NCI-H1436 (cell line): ENCODE measurements at places on chromosomes 7 and 10.

GRCh38 chr10:17793823-17794644 is 15.1 kb upstream of the MRC1 start:
- DNase-seq = no peak

DNA sequence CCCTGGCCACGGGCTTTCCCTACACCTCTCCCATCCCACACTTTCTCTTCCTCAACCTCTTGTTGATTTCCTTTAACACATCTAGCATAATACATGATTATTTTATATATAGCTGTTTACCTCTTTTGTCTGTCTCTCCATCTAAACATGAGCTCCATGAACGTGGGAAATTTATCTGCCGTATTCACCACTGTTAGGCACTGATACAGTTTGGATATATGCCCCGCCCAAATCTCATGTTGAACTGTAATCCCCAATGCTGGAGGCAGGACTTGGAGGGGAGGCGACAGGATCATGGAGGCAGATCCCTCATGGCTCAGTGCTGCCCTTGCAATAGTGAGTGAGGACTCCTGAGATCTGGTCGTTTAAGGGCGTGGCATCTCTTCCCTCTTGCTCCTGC is 5.7 kb downstream of the CYTH3 start:
- DNase-seq = no peak

DNA sequence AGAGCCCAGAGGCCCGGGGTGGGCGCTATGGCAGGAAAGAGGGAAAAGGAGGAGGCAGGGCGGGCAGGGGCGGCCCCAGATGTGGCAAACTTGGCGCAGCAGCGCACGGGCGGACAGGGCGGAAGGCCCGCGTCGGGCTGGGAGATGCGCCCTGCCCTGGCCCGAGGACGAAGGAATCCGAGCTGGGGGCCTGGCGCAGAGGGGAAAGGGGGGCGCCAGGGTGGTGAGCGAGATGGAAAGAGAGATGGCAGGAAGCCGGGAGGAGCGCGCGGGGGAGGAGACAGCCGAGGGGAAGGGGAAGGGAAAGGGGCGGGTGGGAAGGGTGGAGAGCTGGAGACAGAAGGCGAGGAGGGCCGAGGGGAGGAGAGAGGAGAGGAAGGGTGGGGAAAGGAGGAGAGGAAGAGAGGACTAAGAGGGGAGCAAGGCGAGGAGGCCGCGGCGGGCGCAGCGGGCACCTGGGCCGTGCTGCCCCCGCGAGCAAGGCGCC is at the start of gene MARVELD1:
Gene MARVELD1, plus strand, starts transcription at position 392 of the 487 bp plus-strand sequence. CDS start 147 bp downstream, outside the sequence.
- DNase-seq = peak; percentile 27

DNA sequence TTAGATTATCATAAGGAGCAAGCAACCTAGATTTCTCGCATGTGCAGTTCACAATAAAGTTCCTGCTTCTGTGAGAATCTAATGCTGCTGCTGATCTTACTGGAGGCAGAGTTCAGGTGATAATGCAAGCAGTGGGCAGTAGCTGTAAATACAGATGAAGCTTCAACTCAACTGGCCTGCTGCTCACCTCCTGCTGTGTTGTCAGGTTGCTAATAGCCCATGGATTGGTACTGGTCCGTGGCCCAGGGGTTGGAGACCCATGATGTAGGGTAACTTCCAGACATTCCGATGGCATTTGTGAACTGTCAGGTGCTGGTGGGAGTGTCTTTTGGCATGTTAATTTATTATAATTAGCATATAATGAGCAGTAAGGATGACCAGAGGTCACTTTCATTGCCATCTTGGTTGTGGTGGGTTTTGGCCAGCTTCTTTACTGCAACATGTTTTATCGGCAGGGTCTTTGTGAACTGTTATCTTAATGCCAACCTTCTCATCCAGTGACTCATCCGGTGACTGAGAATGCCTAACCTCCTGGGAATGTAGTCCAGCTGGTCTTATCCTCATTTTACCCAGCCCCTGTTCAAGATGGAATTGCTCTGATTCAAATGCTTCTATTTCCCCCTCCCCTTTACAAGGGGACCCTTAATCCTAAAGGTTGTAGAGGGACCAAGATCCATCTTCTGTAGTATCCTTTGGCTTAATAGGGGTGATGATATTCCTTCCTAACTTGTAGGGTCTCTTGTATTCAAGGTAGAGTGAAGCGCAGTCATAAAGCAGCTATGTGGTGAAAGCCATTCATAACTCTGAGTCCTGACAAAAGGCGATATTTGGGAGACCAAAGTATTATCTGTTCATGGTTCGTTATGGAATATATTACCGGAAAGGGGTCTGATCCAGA is 165.8 kb downstream of the CCSER2 start:
- DNase-seq = no peak

- no peak for DNase-seq
These were observed 86.5 kb downstream of the RELN start for GRCh38 chr7:103902917-103903316.

GRCh38 chr10:77511498-77512218 is 126.0 kb downstream of the KCNMA1 start:
- DNase-seq = no peak

- no peak for DNase-seq
These were observed 2.7 kb upstream of the HTRA1 start for GRCh38 chr10:122458693-122459092.

- DNase-seq = no peak
These were observed 161.6 kb upstream of the NRP1 start for GRCh38 chr10:33496096-33496495.

DNA sequence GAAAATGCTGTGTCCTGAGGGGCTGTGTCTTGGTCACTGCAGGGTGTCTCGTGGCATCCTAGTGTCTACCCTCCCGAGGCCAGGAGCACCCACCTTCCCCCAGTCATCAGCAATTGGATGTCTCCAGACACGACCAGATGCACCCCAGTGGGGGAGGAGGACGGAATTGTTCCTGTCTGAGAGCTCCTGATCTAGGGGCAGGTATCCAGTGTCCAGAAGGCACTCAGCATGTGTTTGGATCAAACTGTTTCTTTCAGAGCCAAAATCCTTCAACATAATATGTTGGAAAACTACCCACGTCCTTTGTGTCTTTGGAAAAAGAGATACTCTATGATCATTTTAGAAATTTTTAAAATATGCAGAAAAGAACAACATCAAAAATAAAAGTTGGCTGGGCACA is 16.9 kb downstream of the PRKRIP1 start:
- no peak for DNase-seq

DNA sequence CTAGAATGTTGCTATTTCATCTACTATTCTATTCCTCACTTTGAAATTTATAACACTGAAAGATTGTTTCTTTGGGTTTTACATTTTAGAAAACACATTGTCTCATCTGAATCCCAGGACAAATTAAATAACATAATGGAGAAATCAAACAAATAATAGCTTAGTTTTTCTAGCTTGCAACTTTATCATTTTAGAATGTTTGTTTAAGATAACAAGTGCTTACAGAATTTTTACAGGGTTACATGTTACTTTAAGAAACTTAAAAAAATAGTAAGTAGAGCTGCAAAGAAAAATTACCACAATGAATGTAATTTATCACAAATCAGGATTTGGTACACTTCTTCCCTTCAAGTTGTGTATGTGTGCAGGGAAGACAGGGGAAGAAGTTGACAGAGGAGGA is 11.3 kb downstream of the CAV2 start:
- no peak for DNase-seq

GRCh38 chr7:121272676-121273075 is 56.1 kb upstream of the WNT16 start:
- DNase-seq = no peak

GRCh38 chr7:156039971-156040677 is 227.9 kb upstream of the SHH start:
- no peak for DNase-seq

GRCh38 chr7:156659961-156660360 is 19.4 kb downstream of the RNF32 start:
- DNase-seq = no peak

DNA sequence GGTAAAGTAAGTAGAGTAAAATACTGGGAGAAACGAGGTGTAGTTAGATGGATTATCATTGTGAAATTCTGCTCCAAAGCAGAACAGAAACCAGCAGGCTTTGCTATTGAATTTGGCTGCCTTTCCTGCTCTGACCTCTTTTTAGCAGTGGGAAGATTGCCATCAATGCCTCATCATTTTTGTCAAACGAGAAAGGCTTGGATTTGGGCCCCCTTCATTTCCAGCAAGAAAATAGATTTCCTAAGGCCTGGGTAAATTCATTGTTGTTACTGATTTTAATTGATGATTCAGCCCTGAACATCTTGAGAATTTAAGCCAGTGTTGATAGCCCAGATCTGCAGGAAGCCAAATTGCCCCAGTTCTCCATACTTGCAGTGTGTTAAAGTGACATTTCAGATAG is 35.2 kb upstream of the ASAH2 start:
- no peak for DNase-seq

- no peak for DNase-seq
These were observed 310.1 kb downstream of the TCERG1L start for GRCh38 chr10:131001438-131001837.

GRCh38 chr7:151565541-151565940 is 45.8 kb upstream of the RHEB start:
- no peak for DNase-seq

DNA sequence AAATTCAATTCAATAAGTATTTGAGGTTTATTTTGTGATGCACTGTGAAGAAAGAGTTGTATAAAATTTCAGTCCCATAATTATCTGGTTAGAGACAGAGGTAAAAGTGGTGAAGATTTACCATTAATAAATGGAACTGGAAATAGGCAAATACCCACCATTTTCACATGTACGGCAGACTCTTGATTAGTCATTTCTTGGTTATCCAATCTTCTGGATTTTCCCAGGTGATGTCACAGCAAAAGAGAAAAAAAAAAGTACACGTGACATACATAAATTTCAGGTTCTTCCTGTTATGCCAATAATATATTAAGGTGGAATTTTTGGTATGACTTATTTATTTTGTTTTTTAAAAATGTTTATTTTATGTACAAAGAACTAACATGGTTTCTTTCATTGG is 26.8 kb downstream of the NT5C3A start:
- DNase-seq = no peak

GRCh38 chr7:47581438-47581803 is 490 bp downstream of the TNS3 start:
- DNase-seq = no peak

- no peak for DNase-seq
These were observed 2.6 kb downstream of the GRID1 start for GRCh38 chr10:86363833-86364490.

- peak; percentile 5 for DNase-seq
These were observed 148.2 kb downstream of the CELF2 start for GRCh38 chr10:11165591-11166543.

- DNase-seq = no peak
These were observed 97.4 kb upstream of the PIK3CG start for GRCh38 chr7:106767498-106768323.

DNA sequence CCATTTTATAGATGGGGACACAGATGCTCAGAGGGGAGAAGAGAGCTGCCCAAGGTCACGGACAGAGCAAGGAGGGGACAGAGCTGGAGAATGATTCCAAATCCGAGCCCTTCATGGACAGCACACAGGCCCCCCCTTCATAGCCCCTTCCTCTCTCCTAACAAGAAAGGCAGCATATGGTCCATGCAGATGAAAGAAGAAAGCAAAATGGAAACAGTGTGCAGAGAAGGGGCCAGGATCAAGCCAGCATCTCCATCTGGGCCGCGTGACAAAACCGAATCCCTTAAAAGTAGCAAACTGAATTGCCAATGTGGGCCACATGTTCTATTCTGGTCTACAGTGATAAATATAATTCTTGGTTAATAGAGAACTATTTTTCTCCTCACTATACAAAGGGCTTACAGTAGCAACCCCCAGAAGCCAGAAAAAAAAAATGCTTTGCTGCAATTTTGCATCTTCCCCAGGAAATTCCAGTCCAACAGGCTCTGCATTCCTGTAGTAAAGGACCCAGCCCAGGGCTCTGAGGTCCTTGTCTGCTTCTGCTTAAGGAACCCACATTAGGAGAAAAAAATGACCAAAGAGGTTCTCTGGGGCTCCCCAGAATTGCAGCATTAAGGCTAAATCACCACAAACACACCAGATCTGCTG is 7.8 kb downstream of the CPXM2 start:
- DNase-seq = no peak

GRCh38 chr10:52949899-52950298 is 177.3 kb upstream of the MBL2 start:
- no peak for DNase-seq

GRCh38 chr10:84342584-84342983 is 14.2 kb downstream of the CCSER2 start:
- DNase-seq = no peak

DNA sequence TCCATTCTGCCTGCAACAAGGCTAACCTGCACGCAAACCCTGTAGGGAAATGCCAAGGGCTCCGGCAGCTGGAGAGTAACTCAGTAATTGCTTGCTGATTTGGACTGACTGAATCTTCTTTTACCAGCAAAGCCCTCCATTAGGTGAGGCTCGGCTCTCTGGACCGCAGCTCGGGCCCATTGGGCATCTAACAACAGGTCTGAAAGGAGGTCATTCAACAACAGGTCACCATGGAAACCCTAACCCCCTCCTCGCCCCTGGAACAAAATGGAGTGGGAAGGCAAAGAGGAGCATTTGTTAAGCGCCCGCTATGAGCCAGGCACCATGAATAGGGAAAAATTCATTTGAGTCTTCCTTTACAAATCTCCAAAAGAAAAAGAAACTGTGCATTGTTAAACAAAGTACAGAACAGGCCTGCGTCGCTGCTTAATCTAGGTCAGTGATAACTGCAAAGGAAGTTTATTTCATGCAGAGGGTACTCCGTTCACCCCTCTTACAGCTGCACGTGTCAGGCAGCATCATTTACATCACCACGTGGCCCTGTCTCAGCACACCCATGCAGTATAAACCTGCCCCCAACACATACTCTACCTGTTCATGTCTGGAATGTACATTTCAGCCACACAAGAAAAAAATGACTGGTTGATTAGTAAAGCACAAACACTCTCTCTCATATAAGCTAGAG is 248.8 kb upstream of the NEBL start:
- DNase-seq = no peak

DNA sequence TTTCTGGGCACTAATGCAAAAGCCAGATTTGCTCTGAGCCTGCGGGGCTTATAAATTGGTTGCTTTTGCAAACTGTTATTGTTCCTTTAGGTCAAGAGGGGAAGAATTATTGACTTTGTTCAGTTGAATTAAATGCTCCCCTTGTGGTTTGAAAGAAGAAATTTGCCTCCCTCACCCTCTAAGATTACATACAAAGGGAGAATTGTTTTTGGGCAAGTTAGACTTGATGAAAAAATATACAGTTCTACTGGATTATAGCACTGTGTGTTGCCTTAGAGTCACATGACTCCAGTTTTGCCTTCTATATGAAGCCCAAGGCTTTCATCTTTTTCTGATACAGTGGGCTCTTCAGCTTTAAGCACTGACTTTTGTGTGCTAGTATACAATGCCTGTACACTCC is 1265.8 kb upstream of the LRRTM3 start:
- no peak for DNase-seq
